ENCODE measurements at places on chromosomes 12 and 14.
A peak's percentile ranks its signal among the peaks of the same experiment; 100 is the strongest.

GRCh38 chr12:47820631-47821345 lies 1.1 kb upstream of the HDAC7 start:
- no peak for DNase-seq

DNA sequence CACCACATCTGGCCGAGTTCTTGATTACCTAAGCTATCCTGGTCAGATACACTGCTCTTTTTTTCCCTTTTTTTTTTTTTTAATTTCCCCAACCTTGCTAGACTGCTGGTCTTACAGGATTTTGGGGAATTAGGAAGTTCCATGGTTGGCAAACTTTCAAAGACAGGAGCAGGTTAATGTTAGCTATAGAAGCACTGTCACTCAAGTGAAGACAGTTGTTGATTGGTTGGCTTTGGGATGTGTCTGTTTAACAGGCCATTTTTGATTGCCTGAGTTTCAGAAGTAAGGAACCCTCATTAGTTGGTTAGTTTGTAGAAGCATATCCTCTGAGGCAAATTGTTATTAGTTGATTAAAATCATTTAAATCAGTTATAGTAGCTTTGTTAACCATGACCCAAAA lies 36.8 kb downstream of the RAP1B start:
- DNase-seq = no peak

DNA sequence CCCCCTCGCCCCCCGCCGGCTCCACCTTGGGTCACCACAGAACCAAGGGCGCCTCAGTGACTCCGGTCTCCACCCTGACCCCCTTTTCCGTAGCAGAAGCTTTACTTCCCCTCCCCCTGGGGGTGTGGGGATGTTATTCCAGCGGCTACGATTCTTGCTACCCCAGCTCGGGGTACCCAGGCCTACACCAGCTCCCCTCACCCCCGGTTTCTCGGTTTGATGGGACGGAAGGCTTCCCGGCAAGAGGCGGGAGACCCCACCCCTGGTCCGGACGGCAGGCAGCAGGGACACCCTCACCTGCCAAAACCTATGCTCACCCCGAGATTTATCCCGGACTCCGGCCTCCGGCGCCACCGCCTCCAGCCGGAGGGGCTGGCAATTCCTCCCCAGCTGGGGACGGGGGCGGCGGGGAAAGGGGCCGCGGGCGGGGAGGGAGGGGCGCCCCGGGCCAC lies 619 bp downstream of the RAB15 start:
- DNase-seq = no peak

DNA sequence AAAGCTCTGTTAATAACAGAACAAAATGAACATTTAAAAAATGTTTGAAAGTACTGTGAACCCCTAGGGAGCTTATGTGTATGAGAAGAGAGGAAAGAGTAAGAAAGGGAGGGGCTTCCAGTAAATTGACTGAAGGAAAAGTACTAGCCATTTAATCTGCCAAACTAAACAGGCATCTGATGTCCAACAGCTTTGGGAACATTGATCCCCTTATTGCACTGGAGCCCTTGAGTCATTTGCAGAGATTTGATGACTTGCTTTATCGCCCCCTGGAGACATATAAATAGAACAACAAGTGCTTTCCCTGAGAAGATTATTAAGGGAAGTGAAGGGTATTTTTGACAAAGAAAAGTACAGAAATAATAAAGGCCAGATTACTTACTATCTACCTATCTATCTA lies 319.3 kb upstream of the NOVA1 start:
- no peak for DNase-seq

DNA sequence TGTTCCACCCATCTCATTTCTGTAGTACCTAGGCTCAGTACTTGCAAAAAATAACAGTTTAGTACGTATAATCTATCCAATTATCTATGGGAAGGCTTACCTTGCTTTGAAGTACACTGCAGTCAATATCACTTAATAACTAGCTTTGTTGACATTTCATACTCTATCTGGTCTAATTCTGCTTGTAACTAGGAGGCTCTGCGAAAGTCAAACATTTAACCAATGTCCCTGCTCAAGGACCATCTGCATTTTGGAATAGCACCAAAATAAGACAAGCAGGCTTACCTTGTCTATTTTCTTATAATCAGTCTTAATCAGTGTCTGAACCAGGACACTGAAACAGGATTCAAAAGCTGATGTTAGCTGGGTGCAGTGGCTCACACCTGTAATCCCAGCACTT lies 39.9 kb downstream of the SLC25A47 start:
- no peak for DNase-seq

DNA sequence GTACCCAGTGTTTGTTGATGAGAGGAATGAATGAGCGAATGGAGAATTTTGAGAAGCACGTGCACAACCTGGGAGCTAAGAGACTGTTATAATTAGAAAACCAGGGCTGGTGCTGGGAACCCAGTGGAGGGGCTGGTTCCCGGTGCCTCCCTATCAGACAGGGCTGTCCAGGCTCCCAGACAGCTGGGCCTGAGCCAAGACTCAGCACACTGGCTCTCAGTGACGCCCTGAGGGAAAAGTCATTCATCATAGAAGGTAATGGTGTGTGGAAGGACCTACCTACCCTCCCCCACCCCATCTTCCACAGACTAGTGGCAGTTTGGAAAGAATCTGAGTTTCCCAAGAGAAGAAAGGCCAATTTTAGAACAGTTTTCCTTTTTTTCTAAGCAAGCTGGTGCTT lies 34.7 kb downstream of the KCNA5 start:
- no peak for DNase-seq

DNA sequence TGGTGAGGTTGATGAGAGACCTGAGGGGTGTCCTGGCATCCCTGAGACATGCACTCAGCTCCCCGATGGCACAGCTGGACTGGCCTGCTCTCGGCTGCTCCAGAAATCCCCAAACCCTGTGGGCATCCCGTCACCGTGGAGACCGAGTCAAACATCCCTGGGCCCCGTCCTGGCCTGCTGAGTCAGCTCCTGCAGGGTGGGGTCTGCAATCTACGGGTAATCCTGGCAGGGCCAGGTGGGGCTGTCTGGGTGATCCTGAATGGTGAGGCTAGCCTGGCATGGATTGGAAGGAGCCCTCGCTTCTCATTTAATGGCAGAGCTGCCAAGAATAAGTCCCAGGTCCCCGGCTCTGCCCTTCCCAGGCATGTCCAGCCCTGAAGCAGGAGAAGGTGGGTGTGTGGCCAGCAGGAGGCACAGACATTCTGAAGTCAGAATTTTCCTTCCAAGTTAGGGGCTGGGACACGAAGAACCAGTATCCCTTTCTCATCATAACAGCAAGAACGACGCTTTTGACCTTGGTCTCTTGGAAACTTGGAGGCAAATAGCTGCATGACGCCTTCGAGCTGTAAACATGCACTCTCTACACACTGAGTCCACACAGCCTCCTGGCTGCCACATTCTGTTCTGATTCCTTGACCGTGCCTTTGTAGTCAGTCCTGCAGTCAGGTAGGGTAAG lies 17.7 kb upstream of the SERPINA4 start:
- DNase-seq = no peak

DNA sequence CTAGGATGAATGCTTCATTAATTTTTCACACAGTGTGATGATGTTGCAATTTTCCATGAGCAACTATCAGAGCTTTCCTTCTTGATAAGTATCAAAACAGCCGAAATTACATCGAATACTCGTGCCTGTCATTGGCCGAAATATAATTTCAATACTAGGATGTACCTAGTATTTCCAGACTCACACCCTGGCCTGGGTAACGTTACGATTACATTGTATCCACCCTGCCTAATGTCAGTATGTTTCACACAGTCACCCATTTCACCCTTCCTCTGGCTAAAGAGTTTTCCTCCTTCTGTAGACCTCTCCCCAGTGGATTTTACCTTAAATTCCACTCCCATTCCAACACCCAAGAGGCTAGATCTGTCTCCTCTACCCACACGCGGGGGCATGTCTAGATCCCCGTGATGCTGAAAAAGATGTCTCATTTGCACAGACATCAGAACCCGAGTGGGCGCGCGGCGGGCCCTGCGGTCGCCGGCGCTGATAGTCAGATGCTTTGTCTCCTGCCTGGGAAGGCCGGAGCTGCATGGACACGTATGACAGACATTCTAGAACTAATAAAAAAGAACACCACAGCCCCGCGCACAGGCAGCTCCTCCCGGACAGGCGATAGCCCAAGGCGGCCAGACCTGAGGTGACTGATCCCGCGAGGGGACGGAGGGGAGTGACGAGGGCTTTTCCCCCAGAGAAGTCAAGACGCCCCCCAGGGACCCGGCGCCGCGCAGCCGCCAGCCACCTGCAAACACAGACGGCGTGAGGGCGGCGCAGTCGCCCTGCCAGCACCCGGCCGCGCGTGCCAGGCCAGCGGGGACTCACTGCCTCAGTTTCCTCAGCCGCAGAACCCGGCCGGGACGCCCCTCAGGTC lies 723 bp downstream of the KIF21A start:
- DNase-seq = peak; percentile 48

GRCh38 chr12:112096070-112096469 lies 12.5 kb downstream of the NAA25 start:
- no peak for DNase-seq

DNA sequence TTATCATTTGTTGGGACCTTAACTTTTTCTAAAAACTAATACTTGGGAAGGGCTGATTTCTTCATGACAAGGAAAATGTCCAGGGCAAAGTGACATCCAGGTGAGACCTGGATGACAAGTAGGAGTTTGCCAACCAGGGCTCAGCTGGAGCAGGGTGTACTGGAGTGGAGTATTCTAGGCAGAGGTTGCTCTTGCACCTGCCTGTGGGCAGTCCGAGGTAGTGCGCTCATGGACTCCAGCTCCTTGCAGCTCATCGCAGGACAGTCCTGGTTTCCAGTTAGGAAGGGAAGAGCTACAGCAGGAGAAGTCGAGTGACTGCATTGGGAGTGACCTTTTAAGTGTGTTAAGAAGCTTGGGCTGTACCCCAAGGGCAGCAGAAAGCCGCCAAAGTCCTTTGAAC lies 175.9 kb downstream of the PELI2 start:
- DNase-seq = no peak

GRCh38 chr14:81771651-81772275 lies 238.1 kb upstream of the SEL1L start:
- no peak for DNase-seq

- DNase-seq = no peak
These were observed 85.4 kb upstream of the RTL1 start for GRCh38 chr14:100988956-100989355.

- DNase-seq = no peak
These were observed 15.7 kb upstream of the DLK1 start for GRCh38 chr14:100710826-100711462.

GRCh38 chr14:23164250-23164649 lies 19.2 kb downstream of the SLC7A8 start:
- peak; percentile 19 for DNase-seq

- no peak for DNase-seq
These were observed 88.1 kb downstream of the ITPR2 start for GRCh38 chr12:26744697-26745440.

- no peak for DNase-seq
These were observed 32.5 kb upstream of the GCH1 start for GRCh38 chr14:54935100-54935499.

- peak; percentile 70 for DNase-seq
These were observed 193.7 kb upstream of the LRIG3 start for GRCh38 chr12:59113831-59114615.

DNA sequence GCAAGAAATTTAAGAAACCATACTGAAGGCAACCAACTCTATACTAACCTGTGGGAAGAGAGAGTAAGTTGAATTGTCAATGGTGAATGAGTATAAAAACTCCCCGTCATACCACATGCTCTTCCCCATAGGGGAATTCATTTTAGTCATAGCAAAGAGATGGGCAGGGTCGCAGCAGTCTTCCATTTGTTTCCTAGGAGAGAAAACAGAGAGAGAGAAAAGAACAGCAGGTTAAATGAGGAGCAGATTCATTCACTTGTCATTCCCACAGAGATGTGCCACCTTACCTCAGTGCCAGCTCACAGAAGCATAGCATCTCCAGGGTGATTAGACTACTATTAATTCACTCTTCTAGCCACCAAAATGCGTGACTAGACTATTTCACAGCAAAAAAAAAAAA lies 47.4 kb downstream of the ST8SIA1 start:
- no peak for DNase-seq

- DNase-seq = no peak
These were observed 39.2 kb downstream of the NPAS3 start for GRCh38 chr14:32977913-32978312.

DNA sequence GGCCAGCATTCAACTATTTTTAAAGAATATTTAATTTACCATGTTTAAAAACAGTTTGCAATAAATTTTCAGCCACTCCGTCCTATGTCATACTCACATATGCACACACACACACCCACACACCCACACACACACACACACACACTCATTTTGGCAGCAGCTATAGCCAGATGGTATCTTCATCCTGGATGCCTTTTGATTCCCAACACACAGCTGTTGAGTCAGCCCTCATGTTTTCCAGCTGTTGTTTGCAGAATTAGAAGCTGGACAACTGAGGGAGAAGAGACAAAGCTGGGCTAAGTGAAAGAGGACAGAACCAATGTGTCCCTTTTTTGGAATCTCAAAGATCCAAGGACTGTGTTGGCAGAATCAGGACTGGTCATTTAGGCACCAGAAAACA lies 80.0 kb upstream of the EGLN3 start:
- no peak for DNase-seq

- DNase-seq = peak; percentile 66
These were observed at the start of gene TPH2 for GRCh38 chr12:71938728-71939385. Gene TPH2 (plus strand): TSS chr12:71938845. CDS start chr12:71938987, 142 bp downstream.

Data from hematopoietic multipotent progenitor cell treated with erythropoietin and hydrocortisone succinate and interleukin-3 and kit ligand, for 8 days (in vitro differentiated cells).